ENCODE measurements at places on chromosomes 2 and 18.

- DNase-seq = no peak
Measured at GRCh38 chr2:42339191-42339912, 21.7 kb downstream of the COX7A2L start.

GRCh38 chr2:29504746-29505145, 389.5 kb downstream of the CLIP4 start:
- DNase-seq = no peak

- DNase-seq = no peak
Measured at GRCh38 chr2:101327863-101328394, 19.4 kb upstream of the RNF149 start.

GRCh38 chr2:107824451-107825205, 2.1 kb upstream of the RGPD4 start:
- no peak for DNase-seq

DNA sequence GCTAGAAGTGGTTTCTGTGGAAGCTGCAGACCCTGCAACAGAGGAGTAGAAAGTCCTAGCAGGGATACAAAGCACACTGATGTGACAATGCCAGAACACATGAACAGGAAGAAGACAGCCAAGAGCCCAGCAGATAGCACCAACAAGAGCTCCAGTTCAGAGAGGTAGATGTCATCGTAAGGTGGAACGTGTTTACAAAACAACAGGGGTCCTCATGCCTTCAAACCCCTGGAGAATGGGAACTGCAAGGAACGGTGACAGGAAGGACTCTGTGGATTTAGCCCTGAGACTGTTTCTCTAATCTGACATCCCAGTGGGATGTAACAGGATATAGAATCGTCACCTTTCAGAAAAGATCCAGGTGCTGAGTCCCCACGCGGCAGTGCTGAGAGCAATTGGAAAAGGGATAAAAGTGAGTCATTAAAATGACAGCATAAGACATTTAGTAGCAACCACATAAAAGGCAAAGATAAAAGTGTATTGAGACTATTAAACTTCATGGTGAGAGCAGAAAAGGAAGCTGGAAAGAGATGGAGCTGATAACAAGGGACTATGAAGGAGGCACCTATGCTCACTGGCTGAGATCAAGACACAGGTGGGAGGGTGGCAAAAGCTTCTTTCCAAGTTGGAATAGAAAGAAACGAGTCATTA, 195.2 kb downstream of the FBXO15 start:
- DNase-seq = no peak

GRCh38 chr18:9421901-9422327, 53.4 kb upstream of the RALBP1 start:
- DNase-seq = no peak

DNA sequence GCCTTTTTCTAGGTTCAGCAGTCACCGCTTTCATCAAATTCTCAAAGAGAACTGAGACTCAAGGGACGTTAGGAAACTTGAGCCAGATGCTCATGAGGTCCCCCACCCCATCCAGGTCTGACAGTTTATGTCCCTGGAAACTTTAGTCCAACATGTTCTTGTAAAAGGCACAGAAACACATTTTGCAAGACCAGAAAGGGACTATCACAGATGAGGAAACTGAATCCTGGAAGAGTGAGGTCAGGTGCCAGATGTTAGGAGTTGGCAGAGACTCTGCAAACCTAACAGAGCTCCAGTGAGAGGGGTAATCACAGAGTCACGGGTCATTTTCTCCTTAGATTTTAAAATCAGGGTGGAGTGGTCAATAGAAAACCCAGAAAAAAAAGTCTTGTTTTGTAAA, 76.6 kb downstream of the RDH14 start:
- no peak for DNase-seq

DNA sequence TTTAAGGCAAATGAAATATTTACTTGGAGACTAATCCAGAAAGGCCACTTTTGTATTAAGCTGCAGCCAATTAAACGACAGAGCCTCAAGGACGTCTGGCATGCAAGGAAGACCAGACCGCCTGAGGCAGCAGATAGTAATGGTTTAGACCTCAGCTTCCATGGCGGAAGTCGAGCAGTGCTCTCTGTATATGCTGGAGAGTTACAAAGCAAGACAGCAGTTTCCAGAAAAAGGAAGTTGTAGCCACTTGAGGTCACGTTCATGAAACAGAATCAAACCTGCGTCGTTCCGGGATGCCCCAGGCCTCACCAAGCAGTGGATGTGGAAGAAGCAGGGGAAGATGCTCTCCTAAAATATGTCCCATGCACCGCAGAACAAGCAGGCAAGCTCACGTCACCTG, 142.0 kb downstream of the PTGR3 start:
- no peak for DNase-seq

GRCh38 chr18:46360866-46361265, 256.7 kb downstream of the HAUS1 start:
- no peak for DNase-seq

DNA sequence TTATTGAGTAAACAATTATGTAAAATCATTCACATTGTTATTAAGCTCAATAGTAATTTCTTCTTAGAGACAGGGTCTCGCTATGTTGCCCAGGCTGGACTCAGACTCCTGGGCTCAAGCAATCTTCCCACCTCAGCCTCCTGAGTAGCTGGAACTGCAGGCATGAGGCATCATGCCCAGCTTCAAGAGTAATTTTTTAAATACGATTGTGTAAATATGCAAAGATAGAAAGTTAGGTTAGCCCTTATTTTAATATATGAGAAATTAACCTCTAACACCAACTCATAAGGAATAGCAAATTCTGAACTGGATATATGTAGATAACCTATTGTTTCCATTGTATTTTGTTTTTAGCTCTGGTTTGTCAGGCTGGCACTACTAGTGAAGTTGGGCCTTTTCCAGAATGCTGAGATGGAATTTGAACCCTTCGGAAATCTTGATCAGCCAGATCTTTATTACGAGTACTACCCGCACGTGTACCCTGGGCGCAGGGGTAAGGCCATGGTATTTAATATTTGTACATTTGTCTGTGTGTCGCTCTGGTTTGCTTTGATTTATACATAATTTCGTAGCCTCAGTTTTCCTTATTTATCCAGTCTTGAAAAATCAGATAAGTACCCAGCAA, 44.8 kb downstream of the TRAPPC12 start:
- no peak for DNase-seq

DNA sequence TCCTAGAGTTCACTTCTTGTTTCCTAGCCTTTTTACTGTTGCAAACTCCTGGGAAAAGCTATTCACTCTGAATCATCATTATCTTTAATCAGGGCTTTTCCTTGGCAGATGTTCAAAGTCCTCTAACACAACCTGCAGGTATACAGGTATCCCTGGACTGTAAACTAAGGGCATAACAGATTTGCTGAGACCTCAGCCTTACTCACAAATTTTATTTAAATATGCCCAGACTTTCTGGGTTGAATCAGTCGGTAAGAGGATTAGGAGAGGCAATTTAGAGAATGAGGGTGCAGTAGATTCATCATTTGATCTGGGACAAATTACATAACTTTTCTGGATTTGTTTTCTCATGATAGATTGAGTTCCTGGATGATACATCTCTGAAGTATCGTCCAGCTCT, 217.8 kb upstream of the STON1 start:
- DNase-seq = no peak

DNA sequence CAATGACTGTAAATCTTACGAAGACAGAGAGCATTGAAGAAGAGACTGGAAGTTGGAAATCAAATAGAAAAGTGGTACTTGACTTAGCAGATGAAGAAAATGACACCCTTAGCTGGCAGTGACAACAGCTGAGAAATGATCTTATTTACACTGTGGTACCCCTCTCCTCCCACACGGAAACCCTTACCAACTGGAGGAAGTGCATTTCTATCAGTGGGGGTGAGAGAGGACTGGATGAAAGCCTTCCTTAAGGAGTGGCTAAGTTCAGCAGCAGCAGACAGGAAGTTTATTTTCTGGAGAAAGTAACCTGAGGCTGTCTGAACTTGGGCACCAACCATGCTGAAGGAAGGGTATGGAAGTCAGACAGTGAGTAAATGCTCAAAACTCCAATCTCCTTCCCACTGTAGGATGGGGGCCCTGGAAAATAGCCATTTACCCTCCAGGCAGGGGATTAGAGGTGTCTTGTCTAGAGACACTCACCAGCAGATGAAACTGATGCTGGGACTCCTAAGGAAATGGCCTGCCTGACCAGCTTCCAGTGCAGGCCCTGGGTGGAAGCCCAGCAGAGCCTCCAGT, 160.2 kb upstream of the NCK2 start:
- no peak for DNase-seq

GRCh38 chr2:11133238-11133935, 21.9 kb upstream of the SLC66A3 start:
- DNase-seq = no peak

GRCh38 chr2:168853471-168853870, 36.8 kb downstream of the SPC25 start:
- DNase-seq = no peak

- DNase-seq = no peak
Measured at GRCh38 chr2:150188177-150188576, 299.3 kb downstream of the RND3 start.

GRCh38 chr2:174614261-174614660, 16.7 kb upstream of the WIPF1 start:
- peak; percentile 78 for DNase-seq

DNA sequence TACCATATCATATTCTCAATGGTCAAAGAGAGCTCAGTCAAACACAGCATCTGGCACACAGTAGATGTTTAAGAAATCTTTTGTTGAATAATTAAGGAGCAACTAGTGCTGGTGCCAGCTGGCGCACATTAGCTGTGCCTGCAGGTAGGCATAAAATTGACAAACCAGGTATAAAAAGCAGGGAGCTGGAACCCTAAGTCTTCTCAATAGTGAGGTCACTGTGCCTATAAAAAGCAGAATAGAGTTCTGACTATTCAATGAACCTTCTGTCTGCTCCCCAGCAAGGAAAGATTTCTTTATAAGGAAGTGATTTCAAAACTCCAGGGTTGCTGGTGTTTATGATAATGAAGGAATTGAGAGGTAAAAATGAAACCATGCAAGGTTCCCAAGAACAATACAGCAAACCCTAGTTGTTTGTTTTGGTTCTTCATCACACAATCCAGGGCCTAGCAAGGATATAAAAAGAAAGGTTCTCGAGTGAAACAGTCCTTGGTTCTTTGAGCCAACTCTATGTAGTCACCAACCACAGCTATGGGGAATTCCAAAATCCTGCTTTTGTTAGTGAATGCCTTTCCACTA, 76.1 kb downstream of the THADA start:
- DNase-seq = peak; percentile 82

DNA sequence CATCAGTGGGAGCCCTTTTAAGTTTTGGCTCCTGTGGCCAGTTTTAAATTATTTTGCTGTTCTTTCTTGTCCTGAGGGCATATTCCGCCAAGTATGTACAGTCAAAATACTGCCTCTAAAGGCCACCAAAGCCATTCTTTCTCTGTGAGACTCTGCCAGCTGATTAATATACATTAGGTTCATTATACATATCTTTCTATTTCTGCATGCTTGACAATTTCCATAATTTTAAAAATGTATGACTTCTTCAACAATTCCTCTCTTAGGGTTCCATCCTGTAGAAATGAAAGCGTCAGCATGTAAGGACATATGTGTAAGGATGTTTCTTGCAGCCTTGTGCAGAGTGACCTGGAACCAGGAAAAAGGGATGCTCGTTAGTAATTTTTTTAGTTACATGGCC, 291.9 kb downstream of the PHLPP1 start:
- no peak for DNase-seq

DNA sequence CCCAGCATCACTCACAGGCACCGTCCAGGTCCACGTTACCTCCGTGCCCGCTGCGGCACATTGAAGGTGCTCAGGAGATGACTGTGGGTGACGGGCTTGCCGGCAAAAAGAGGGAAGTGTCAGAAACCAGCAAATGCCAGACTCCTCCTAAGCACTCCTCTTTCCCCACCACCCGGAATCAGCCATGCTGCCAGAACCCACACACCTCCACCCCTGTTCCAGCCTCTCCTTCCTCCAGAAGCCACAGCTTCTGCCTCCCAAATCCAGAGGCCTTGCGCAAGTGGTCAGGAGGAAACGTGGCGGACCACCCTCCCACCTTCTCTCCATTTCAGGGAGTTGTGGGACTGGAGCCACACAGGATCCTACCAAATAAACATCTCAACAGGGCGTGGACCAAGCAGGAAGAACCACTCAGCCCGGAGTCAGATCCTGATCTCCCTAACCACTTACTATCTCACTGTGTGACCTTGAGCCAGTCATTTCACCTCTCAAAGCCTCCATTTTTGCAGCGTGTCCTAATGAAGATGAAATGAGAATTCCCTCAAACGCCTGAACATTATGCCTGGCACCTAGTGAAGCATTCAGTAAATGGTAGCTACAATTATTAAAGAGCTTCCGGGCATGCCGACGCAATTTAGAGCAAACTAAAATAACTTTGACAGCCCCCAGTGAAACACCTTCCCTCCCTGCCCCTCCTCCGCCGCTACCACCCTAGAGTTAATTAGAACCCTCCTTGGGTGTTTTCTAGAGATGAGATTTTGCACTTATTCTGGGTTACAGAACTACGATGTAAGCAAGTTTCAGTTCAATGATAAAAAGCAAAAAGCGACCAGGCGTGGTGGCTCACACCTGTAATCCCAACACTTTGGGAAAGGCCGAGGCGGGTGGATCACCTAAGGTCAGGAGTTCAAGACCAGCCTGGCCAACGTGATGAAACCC, 32.9 kb downstream of the SMAD7 start:
- DNase-seq = no peak

DNA sequence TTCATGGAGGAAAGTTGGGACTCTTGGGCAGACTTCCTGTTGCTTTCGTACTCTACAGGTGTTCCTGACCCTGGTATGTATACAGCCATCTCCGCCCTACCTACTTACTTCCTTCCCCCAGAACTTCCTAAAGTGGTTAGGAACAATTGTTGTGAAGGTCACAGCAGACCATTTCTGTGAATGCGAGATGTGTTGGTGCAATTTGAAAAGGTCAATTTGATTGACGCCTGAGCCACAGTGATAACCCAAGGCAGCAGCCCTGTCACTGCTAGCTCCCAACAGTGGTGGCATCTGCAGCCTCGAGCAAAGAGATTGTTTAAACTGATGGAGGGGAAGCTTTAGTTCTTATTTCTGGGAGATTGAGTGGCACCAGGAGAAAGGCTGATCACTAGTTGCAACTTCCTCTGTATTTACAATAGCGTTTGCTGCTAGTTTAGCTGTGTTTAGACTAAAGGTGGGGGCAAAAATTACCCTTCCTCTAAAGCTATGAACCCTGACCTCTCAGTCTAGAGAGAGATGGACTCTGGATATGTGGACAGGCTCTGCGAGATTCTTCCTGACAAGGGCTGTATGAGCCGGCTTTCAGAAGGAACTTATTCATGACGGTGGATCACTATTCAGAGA, 78.3 kb upstream of the MAP4K3 start:
- DNase-seq = no peak

DNA sequence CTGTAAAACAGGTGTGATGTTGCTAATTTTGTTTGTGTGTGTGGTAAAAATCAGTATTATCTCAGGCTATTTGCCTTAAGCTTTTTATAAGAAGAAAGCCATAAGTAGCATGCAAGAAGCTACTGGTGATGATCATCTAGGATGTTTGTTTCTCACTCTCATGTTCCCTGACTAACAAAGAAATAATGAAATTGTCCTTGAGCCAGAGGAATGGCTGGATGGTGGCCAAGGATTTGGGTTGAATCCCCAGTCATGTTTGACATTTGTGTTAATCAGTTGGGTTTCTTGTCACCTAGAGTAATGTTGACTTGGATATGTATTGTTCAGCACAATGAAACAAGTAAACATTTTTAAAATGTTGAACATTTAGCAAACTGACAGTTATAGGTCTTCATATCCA, 496.8 kb upstream of the ZEB2 start:
- no peak for DNase-seq

Measured in AG08395 (cell line).